ENCODE measurements at places on chromosomes 2 and 18. TPM values are rescaled to one million over a fixed set of nuclear protein-coding genes. Genes with fewer than 3 reads are reported as not detected.

The CYRIA gene
- 1.1 TPM for total RNA-seq

The UPP2 gene
- not detected for total RNA-seq

The SERPINB3 gene
- 212 TPM for total RNA-seq

The TMEM247 gene
- total RNA-seq, result not detected

The IL1F10 gene
- total RNA-seq, result not detected

The ALPP gene
- total RNA-seq, result not detected

The FBLN7 gene
- total RNA-seq, result not detected

The FAM237A gene
- total RNA-seq, result not detected

The DAPL1 gene
- total RNA-seq, result 2.5 TPM

The PARD6G gene
- 24.3 TPM for total RNA-seq

The ANKRD44 gene
- total RNA-seq, result 1.3 TPM

The FOXI3 gene
- not detected for total RNA-seq

The TLK1 gene
- total RNA-seq, result 12.1 TPM

The HOXD9 gene
- total RNA-seq, result not detected

The SERPINB13 gene
- total RNA-seq, result 44.9 TPM

The ASB18 gene
- total RNA-seq, result not detected

The SP3 gene
- 38.6 TPM for total RNA-seq

The DHRS9 gene
- total RNA-seq, result 34.2 TPM

The SLC40A1 gene
- 0.79 TPM for total RNA-seq

The FN1 gene
- total RNA-seq, result 679 TPM

The PGAP1 gene
- 7.8 TPM for total RNA-seq

The RBM44 gene
- 0.09 TPM for total RNA-seq

The LYPD6B gene
- 7.3 TPM for total RNA-seq

The TMEM182 gene
- 2.5 TPM for total RNA-seq

The TTN gene
- not detected for total RNA-seq

The GCG gene
- total RNA-seq, result not detected

The ERMN gene
- total RNA-seq, result not detected

The RAX gene
- not detected for total RNA-seq

The TGFBRAP1 gene
- 12.4 TPM for total RNA-seq

The HMSD gene
- total RNA-seq, result 1.3 TPM

The UGT1A10 gene
- not detected for total RNA-seq

The RNF152 gene
- 11.1 TPM for total RNA-seq

The STAT1 gene
- total RNA-seq, result 29.0 TPM

The RAB31 gene
- 25.0 TPM for total RNA-seq

The COL4A3 gene
- not detected for total RNA-seq

The GPR45 gene
- total RNA-seq, result not detected

The LOXL3 gene
- total RNA-seq, result 0.56 TPM

The PAIP2B gene
- 5.0 TPM for total RNA-seq

The WDR35 gene
- 5.9 TPM for total RNA-seq

The CPLX4 gene
- total RNA-seq, result not detected

The APOB gene
- total RNA-seq, result not detected

The ALKAL2 gene
- total RNA-seq, result not detected

The RGPD4 gene
- not detected for total RNA-seq

The TUBA3E gene
- not detected for total RNA-seq

The DNAH7 gene
- total RNA-seq, result 0.07 TPM

The CAPN14 gene
- total RNA-seq, result 4.0 TPM

The DSG4 gene
- 0.05 TPM for total RNA-seq

The MRPS5 gene
- total RNA-seq, result 44.2 TPM

The ALS2 gene
- total RNA-seq, result 10.2 TPM

The RAB17 gene
- total RNA-seq, result 0.85 TPM

The LYPD1 gene
- total RNA-seq, result not detected
